Fibroblast of the aortic adventitia (primary cell): ENCODE measurements at places on chromosomes 7 and 10.

- no peak for DNase-seq
Observed at GRCh38 chr10:128868481-128868880, 598.6 kb upstream of the MGMT start.

DNA sequence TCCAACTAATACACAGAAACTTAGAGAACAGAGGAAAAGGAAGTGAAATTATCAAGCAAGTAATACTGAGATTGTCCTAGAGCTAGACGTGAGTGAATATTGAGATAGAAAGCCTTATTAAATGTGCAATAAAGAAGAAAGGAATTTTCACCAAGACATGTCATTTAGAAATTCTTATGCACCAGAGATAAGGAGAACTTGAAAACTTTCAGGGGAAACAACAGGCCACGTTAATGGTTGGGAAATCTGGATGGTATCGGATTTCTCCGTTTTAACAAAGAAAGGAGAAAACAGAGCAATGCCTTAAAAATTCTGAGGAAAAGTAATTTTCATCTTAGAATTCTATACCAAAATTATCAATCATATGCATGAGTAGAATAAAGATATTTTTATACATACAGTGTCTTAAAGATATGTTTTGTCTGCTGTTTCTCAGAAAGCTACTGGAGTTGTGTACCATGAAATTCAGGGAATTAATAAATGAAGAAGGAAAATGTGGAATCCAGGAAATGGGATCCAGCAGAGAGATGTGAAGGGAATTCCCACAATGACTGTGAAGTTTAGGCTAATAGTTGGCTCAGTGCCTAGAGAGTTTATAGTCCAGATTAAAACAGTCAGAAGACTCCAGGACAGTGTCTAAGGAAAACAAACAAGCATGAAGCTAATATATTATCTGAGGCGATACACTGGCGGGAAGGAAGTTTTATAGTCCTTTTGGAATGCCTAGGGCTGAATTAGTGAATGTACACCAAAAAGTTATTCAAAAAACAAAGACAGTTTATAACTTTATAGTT, 159.5 kb downstream of the PPP1R9A start:
- peak; percentile 26 for DNase-seq

GRCh38 chr7:131733604-131734003, 177.2 kb upstream of the PODXL start:
- no peak for DNase-seq

DNA sequence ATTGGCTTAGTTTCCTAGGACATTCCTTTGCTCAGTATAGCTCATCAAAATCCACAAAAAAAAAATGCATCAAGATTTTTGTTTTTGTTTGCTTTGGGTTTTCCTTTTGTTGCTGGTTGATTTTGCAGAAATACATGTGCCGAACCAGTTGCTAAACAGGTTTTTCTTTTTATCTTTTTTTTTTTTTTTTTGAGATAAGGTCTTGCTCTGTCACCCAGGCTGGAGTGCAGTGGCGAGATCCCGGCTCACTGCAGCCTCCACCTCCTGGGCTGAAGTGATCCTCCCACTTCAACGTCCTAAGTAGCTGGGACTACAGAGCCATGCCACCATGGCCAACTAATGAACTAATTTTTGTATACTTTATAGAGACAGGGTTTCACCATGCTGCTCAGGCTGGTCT, 8.3 kb downstream of the CSTF2T start:
- no peak for DNase-seq

GRCh38 chr10:127492607-127493250, 56.4 kb upstream of the NPS start:
- no peak for DNase-seq

DNA sequence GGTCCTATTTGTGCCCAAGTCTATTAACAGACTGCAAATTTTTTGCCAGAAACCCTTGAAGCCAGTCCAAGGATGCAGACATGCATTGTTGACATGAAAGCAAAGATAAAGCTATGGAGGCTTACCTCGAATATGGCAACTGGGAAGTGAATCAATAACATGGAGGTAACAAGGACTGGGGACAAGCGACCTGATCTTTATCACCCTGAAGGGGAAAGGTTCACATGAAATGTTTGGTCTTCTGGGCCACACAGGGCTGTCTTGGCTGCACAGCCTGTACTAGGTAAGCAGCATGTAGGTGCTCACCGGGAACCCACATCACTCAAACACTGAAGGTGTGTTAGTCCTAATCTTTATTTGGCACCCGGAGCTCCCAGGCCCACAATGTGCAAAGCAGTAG, 17.9 kb downstream of the ERCC6 start:
- no peak for DNase-seq

DNA sequence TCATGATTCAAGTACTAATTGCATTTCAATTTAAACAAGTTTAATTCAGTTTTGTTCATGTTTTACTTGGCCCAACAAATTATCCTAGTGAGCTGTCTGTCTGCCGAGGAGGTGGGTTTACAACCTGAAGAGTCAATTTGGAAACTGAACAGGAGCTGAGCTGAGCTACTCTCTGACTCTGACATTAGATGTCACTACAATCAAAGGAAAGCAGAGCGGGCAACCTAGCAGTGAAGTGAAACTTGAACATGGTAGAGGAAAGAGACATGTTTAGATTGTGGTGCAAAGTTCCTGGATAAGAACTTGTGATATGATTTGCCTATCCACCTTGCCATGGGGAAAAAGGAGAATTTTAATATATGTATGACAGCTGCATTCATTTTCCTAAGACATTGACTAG, 9.6 kb upstream of the AGR3 start:
- DNase-seq, result peak; percentile 71

DNA sequence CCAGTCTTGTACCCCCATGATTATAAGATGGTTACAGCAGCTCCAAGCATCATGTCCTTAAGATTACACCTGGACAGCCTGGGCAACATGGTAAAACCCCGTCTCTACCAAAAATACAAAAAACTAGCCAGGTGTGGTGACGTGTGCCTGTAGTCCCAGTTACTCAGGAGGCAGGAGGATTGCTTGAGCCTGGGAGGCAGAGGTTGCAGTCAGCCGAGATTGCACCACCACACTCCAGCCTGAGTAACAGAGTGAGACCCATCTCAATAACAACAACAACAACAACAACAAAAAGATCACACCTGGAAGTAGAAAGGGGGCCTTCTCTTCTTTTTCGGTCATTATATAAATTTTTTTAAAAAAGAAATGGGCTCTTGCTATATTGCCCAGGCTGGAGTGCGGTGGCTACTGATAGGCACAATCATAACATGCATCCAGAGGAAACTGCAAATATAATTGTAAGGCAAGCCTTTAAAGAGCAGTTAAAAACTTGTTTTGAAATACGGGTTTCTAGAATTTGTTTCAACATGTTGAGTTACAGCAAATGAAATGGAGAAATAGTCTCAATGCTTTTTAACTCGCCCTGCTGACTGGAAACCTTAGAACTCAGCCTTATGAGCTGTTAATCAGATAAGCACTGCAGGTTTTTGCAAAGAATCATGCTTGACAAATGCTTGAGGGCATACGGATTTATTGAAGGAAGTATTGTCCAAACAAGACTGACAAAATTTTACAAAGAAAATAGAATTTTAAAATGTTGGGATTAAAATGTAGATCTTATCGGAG, 4.7 kb upstream of the ENTPD7 start:
- no peak for DNase-seq

- DNase-seq, result no peak
Observed at GRCh38 chr10:9052767-9053166, 998.3 kb downstream of the GATA3 start.

GRCh38 chr7:150396851-150397260, 17.7 kb downstream of the ZNF775 start:
- DNase-seq, result no peak

GRCh38 chr10:92125144-92125543, 165.7 kb downstream of the CPEB3 start:
- peak; percentile 25 for DNase-seq

GRCh38 chr7:95430864-95431263, 4.0 kb downstream of the PON2 start:
- no peak for DNase-seq

DNA sequence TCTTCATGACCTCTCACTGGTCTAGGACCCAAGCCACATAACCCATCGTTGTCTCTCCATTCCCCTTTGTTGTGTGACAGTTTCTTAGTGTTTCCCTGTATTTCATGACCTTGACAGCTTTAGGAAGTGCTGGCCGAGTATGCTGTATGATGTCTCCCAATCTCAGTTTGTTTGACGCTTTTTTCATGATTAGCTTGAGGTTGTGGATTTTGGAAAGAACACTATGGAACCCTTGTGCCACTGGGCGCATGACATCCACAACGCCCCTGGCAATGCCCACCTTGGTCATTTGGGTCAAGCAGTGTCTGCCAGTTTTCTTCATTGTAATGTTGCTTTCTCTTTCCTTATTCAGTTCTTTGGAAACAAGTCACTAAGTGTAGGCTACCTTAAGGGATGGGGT, 52.3 kb downstream of the RBM33 start:
- no peak for DNase-seq

DNA sequence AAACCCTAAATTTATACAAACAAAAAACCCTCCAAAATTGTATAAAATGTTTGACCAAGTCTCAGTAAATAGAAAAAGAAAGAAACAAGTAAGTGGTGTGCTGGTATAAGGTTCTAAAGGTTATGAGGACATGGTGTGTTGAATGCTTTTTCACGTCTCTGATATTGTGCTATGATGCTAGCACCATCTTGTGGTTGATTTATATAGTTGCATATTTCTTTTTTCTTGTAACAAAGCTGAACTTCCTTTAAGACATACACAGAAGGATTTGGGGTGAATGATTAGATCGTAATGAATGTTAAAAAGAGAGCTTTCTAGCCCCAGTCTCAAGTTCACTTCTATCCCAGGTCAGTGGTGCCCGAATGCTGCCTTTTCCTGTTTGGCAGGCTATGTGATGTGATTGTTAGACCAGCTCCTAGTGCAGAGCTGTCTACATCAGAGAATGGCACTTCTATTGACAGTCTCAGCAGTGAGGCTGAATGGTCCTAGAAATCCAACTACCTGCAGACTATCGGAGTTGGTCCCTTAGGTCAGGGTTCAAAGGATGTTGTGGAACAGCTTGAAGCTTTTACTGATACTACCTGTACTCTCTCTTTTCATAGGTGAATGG, 25.0 kb downstream of the VTI1A start:
- peak; percentile 75 for DNase-seq

DNA sequence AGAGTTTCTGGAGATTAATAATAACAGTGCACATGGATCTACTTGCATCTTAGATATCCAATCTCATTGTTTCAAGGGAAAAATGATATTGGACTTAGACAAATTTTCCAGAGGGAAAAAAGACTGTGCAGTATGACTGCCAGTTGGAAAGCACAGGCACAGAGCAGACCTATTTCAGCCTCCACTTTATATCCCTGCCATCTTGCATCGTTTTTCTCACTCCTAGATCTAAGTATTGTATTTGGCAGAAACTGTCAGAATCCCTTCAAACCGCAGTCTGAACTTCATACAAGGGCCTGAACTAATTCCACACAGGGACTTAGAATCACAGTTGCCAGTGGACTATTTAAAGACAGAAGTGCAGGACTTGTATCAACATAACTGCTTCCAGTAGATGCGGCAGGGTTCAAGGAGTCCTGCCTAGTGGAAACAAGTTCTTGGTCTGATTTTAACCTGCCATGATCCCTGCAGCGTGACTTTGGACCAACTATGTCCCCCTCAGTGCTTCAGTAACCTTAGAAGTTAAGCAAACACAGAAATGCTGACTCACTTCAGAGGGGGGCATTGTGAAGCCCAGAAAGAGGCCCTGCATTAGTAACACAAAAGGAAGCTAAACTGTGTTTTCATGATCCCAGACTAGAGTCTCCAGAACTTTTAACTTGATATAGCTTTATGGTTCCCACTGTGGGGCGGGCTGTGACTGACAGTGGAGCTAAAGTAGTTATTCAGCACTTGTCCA, 95.7 kb upstream of the PALS2 start:
- DNase-seq, result peak; percentile 90

DNA sequence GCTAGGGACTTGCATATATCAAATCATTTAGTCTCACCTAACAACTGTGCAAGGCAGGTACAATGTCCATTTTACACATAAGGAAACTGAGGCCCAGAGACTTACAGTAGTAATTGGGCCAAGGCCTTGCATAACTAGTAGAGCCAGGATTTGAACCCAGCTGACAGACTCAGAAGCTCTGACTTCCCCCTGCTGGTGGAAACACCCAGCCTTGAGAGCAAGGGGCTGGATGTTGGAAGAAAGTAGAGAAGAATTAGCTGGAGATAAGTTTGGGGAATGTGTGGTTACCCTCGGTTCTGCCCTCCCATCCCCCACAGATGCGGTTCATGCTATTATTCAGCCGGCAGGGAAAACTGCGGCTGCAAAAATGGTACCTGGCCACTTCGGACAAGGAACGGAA, 2.0 kb downstream of the AP1S1 start:
- no peak for DNase-seq

DNA sequence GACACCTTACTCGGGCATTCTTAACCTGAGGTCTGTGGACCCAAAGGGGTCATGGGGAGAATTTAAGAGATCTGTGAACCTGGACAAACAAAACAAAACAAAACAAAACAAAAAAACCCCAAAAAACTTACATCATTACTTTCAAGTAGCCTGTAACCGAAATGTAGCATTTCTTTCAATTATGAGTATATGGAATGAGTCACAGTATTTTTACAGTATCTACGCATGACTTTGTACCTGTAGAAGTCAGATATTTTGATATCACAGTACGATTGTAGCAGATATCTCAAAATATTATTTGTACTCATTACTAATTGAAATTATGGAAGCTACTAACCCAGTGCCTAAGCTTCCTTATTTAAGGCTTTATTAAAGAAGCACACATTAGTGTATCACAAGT, 210.2 kb downstream of the JAZF1 start:
- no peak for DNase-seq

- DNase-seq, result no peak
Observed at GRCh38 chr10:112750427-112751167, 199.4 kb upstream of the TCF7L2 start.

- peak; percentile 98 for DNase-seq
Observed at GRCh38 chr10:10824591-10825148, 193.0 kb upstream of the CELF2 start.

- no peak for DNase-seq
Observed at GRCh38 chr10:35585903-35586535, 19.1 kb upstream of the GJD4 start.

GRCh38 chr7:87709258-87709657, 81.1 kb downstream of the RUNDC3B start:
- DNase-seq, result no peak

GRCh38 chr10:88065383-88066049, 202.1 kb downstream of the PTEN start:
- no peak for DNase-seq

DNA sequence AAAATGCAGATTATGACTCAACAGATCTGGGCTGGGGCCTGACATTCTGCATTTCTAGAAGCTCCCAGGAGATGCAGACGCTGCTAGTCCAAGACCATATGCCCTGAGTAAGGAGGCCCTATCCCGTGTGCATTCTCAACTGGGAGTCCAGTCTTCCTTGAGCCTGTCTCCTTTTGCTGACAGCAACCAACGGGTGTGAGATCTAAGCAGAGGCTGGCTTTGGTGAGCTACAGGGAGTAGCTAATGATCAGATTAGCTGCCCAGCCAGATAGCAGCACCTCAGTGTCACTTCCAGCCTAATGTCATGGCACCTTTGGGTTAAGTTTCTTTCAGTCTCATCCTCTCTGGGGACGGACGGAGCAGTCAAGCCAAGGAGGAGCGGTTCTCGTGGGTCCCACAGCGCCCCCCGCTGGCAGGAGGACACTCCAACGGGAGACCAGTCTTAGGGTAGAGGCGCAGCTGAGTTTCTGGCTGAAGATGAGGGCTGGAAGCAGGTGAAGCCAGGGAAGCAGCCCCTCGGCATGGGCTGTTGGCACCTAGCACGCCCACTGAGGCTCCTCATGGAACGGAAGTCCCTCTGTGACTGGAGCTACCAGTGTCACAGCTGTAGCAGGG, 154.0 kb downstream of the CCDC3 start:
- no peak for DNase-seq
